ENCODE measurements at places on chromosomes 16 and 17.

DNA sequence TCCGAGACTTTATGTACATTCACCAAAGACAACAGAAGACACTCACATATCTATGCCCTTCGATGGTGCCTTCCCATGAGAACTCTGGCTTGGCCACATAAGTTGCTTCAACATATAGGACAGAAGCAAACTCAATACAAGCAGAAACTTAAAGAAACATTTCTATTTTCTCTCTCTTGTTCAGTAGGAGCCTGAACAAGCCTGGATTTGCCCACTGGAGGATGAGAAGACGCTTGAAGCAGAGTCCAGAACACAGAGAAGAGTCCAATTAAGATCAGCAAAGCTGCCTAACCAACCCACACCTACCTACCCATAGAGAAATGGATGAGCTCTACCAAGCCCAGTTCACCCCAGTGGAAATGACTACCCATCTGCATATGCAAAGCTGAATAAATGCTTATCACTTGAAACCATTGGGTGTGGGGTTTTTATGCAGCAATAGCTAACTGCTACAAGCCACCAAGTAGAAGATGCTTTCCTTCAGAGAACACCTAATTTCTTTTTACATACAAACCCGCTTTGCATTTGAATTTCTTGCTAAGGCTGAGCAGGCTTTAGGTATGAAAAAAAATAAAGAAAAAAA is 337.9 kb upstream of the DYNLRB2 start:
- DNase-seq: no peak

GRCh38 chr17:49993423-49994060 is 1.5 kb downstream of the DLX3 start:
- DNase-seq: peak; percentile 41

- no peak for DNase-seq
Measured at GRCh38 chr16:47058295-47059086, 85.0 kb upstream of the DNAJA2 start.

GRCh38 chr16:54237-54581 is 581 bp downstream of the SNRNP25 start:
- no peak for DNase-seq

- no peak for DNase-seq
Measured at GRCh38 chr16:72012607-72013006, 4.1 kb downstream of the DHODH start.

- no peak for DNase-seq
Measured at GRCh38 chr16:50613964-50614474, 65.8 kb downstream of the NKD1 start.

DNA sequence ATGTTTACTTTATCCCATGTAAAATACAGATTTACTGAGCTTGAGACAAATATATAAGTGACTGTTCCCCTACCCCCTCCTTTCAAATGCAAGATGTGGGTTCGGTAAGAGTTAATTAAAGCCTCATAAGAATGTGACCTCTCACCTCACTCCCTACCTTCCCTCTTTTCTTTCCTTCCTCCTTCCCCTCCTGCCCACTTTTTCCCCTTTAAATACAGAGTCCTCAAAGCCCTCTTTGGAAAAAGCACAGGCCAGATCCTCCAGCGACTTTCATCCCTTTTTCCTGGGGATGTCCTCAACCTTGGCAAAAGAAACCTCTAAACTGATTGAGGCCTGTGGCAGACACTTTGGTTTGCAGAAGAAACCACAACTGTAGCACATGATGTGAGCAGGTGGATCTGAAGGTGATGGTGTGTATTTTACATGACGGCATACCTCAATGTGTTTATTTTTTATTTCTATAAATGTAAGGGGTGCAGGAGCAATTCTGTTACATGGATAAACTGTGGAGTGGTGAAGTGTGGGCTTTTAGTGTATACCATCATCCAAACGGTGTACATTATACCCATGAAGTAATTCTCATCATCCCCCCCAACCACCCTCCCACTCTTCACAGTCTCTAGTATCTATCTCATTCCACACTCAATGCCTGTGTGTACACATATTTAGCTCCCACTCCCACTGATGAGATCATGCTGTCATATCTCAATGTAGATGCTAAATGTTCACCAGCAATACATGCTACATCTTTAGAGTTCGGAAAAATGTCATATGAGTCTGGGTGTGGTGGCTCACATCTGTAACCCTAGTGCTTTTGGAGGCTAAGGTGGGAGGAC is 77.7 kb downstream of the XYLT1 start:
- no peak for DNase-seq

- no peak for DNase-seq
Measured at GRCh38 chr17:8164815-8165131, 2.0 kb upstream of the VAMP2 start.

GRCh38 chr17:17304521-17304985 is 1.4 kb downstream of the NT5M start:
- DNase-seq: no peak

DNA sequence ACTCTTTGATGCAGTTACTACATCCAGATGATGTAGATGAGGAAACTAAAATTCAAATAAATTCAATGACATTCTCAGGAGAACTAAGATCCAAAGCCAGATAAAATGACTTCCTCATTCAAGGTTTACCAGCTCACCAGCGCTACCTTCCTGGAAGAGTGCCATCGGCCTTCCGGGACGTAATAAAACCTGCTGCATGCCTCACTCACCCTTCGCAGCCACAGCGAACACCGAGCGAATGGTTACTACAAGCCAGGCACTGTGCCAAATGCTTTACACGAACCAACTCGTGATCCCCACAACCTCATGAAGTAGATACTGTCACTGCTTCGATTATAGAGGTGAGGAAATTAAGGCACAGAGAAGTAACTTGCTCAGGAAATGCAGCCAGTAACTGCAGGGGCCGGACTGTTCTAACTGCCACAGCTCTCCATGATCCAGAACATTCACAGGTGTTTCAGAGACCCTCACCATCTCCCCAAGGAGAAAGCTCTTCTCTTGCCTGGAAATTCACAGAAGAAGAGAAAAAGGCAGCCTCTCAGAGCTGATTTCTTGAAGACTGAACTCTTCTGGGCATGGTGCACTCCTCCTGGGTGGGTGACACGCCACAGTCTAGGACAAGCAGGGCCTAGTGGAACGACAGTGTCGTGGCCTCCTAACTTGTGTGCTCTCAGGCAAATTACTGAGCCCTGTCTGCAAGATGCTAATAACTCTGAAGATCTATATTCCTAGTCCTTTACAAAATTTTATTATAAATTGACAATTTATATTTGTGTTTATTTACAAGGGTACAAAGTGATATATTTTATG is 46.8 kb downstream of the HIC1 start:
- no peak for DNase-seq

DNA sequence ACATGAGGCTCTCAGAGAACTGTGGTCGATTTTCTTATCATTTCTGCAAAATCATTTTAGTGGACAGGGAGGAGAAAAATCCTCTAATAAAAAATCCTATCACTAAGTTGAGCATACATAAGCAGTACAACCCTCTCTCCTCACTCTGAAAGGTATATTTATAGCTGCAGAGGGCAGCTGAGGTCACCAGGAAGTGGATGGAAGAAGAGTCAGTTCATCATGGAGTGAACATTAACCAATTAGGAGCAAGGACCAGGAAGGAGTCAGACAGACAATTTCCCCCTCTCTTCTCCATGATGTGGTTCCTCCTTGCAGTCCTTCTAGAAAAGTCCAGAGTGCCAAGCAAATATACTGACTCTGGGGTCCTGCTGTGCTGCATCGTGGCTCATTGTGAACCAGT is 253.7 kb downstream of the TOX3 start:
- no peak for DNase-seq

- DNase-seq: no peak
Measured at GRCh38 chr16:81518439-81518757, 73.8 kb downstream of the CMIP start.

GRCh38 chr17:44029736-44030135 is 15.0 kb upstream of the TMEM101 start:
- DNase-seq: no peak

DNA sequence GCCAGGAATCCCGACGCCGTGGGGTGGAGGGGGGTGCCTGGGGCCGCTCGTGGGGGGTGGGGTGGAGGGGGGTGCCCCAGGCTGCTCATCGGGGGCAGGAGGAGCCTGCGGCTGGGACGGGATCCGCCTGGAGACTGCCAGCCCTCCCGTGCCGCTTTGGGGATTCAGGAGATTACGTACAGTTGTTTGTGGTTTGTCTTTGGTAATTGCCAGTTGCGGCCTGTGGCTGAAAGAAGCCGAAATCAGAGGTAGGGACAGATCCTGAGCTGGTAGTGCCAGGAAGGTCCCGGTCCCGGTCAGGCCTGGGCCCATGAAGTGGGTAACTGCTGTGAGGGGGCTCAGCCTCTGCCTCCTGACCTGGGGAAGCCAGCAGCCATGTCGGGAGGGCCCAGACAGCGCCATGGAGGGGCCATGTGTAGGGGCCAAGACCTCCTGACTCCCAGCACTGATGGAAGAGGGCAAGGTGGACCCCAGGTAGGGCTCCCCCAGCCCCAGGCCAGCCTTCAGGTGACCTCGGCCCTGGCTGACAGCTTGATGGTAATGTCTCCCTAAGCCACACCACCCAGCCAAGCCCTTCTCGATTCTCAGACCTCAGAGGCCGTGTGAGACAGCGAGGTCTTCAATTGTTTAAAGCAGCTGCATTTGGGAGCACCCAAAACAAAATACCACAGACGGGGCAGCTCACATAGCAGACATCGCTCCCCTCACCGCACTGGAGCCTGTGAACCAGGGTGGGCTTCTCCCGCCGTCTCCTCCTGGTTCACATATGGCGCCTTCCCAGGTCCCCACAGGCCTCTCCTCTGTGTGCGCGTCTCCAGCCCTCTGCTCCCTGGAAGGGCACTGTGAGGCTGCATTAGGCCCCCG is 34.9 kb upstream of the SSTR5 start:
- no peak for DNase-seq

DNA sequence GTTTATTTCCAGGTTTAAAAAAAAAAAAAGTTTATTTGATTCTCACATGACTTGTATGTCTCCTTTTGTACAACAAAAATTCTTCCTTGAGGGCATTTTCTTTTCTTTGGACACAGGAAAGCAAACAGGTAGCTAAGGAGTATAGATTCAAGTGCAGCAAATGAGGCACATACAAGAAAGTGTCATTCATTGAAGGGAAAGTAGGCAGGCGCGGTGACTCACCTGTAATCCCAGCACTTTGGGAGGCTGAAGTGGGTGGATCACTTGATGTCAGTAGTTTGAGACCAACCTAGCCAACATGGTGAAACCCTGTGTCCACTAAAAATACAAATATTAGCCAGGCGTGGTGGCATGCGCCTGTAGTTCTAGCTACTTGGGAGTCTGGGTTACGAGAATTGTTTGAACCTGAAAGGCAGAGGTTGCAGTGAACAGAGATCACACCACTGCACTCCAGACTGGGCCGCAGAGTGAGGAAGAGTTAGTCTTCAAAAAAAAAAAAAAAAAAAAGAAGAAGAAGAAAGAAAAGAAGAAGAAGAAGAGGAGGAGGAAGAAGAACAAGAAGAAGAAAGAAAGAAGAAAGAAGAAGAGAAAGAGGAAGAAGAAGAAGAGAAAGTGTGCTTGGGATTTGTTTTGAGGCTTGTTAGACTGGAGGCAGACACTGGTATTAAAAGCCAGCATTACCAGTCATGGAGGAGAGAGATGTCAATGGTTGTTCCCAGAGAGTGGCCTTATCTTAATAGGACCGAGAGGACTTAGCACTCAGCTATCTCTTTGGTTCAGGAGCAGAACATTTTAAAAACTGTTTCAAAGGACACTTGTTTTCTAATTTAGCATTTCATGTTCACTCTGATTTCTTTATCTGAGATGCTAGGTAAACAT is 19.7 kb downstream of the GINS3 start:
- no peak for DNase-seq

GRCh38 chr17:14078027-14078426 is 8.7 kb downstream of the COX10 start:
- no peak for DNase-seq

DNA sequence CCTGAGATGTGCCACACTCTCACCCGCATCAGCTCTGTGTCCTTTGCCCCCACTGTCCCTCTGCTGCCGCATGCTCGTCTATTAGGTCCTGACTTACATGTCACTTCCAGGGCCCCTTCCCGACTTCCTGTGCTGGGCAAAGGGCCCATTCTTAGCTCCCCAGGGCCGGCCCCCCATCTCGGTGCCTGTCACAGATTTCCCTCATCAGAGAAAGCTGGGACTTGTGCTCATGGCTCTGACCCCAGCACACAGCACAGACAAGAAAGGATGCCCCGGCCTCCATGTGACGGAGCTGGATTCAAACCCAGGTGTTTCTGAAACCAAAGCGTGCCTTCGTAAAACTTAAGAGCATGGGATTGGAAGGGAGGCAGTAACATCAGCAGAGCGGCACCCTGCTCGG is 5.9 kb upstream of the MAPK7 start:
- DNase-seq: no peak

DNA sequence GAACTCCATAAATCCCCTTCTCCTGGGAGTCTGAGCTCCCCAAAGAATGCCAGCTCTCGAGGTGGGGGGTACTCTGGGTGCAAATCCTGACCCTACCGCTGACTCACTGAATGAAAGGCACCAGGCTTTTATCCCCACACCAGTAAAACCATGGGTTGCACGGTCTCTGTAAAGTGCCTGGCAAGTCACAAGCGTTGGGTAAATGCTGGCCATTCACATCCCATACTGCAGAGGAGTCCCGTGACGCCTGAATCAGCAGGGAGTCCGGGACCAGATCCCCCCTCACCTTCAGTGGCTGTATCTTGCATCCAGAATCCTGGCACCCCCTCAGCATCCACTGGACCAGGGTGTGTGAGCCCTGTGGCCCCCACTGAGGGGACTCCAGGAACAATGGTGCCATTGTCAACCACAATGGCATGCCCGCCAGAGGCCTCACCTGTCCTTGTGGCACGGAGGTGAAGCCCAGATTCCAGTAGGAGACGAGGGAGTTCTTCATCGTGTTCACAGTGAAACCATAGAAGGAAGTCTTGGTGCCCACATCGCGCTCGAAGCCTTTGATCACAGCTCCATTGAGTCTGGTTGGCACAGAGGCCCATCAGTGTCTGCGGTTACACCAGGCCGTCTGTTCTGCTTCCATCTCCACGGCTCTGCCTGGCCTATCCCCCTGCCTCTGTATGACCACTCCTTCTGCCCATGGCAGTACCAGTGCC is 13.3 kb downstream of the ST6GALNAC2 start:
- DNase-seq: no peak

DNA sequence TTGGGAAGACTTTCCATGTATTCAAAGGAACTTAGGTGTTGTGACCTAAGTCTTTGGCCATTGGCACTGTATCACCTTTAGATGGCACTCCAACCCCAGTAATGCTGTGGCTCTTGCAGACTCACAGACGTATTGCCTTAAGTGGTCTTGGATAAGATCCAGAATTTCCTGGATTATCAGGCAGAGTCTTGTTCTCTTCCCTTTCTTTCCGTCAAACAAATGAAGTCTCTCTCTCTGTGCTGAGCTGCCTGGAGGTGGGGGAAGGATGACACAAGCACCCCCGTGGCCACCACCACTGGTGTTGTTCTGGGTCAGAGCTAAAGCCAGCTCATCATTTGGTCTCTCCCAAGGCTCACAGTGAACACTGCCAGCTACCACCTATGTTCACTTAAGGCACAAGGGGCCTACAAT is 789.9 kb upstream of the KIF2B start:
- DNase-seq: no peak

GRCh38 chr16:88970050-88970449 is 7.0 kb downstream of the CBFA2T3 start:
- DNase-seq: no peak
